ENCODE measurements at places on chromosomes 11 and 22.

GRCh38 chr11:45765836-45766235, 39.1 kb upstream of the SLC35C1 start:
- no peak for DNase-seq

- no peak for DNase-seq
These were observed 54.8 kb downstream of the TMEM135 start for GRCh38 chr11:87092567-87092966.

DNA sequence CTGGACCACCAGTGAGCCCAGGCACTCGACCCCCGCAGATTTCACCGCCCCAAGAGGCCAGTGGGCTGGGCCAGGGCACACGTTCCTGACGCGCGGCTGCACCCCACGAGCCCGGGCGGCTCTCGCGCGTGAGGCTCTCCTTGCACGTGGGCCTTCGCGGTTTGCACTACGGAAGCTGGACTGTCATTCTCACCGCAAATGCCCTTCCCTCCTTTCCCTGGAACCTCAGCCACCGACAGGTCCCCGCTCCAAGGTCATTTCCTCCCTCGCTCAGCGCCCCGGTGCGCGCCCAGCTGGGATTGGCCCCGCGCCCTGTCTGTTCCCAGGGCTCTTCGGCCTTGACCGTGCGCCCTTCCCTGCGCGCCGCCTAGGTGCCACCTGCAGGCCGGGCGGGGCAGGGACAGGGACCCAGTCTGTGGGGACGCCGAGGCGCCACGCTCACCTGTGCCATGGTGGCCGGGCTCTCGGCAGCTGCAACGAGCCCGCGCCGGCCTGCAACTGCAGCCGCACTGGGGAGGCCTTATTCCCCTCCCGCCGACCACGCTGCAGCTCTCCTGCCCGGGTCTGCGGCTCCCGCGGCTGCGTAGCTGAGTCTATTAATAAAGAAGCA, 2.1 kb upstream of the CPT1A start:
- peak; percentile 67 for DNase-seq

DNA sequence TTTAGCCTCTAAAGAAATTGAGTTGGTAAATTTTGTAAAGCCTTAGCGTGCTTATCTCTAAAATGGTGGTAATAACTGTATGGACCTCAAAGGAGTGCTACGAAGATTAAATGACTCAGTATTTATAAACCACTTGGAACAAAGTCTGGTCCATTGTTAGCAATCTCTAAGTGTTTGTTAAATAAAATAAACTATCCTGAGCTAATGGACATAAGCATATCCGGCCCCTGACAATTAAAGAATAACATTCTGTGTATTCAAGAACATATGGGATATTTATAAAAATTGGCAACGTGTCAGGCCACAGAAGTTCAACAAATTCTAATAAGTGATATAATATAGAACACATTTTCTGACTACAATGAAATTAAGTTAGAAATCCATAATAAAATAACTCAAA, 71.0 kb downstream of the MYEOV start:
- no peak for DNase-seq

DNA sequence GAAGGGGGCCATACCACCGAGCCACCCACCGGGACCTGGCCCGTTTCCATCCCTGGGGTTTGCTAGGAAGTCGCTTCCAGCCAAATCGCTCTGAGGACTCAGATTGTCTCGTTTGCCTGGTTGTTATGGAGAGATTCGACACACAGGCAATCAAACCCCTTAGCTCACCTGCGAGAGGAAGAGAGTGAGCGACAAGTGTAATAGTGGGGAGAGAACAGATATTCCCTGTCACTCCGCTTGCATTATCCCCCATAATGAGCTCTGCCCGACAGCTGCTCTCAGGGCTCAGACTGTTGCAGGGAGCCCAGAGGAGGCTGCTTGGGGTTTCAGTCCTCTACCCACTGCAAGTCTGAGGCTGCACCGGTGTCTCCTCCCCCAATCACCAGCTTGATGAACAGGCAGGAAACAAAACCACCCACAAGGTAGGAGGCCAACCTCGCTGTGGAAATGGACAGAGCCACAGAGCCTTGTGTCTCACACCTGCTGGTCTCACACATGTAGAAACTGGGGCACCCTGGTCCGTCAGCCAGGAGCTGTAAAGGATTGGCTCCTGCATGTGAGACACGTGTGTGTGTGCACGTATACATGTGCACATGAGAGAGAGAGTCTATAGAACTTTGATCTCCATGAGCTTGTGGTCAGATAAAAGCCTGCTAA, 351.1 kb downstream of the BUD13 start:
- no peak for DNase-seq

DNA sequence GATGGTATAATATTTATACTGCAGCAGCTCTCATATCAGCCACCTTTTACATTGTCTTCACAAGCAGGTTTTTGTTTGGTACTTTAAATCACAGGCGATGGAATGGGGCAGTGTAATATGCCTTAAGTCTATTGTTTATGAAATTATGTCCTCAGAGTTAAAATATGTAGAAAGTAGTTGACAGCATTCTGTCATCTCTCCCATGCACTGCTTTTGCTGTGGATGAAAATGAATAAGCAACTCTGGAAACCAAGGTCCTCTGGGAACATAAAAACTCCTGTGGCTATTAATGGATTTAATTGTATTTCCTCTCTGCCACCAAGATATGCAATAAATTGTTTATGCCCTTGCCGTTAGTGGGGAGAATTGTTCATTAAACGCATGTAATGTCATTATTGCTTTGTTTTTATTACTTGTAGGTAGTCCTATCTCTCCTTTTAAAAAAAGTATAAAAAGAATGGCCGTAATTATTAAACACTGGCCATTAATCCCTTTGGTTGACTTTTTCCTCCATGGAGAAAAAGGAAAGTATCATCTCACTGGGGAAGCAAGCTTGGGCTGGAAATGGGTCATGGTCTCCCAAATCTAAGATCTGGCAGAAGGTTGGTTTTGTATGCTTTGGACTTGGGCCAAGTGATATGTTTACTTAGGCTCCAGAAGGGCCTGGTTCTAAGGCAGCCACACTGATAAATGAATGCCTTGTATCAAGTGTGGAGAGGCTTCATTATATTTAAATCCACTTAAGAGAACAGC, 13.1 kb downstream of the PACS1 start:
- no peak for DNase-seq

GRCh38 chr11:20451568-20451967, 64.1 kb downstream of the PRMT3 start:
- no peak for DNase-seq

GRCh38 chr11:12556788-12557384, 117.3 kb upstream of the TEAD1 start:
- no peak for DNase-seq

- no peak for DNase-seq
These were observed 213.6 kb downstream of the RAB38 start for GRCh38 chr11:87961606-87962005.

Measured in activated T-helper 1 cell treated with Interleukin-2 at 50 U/mL for 16 hours (primary cell).